ENCODE measurements at places on chromosomes 7 and 10.

DNA sequence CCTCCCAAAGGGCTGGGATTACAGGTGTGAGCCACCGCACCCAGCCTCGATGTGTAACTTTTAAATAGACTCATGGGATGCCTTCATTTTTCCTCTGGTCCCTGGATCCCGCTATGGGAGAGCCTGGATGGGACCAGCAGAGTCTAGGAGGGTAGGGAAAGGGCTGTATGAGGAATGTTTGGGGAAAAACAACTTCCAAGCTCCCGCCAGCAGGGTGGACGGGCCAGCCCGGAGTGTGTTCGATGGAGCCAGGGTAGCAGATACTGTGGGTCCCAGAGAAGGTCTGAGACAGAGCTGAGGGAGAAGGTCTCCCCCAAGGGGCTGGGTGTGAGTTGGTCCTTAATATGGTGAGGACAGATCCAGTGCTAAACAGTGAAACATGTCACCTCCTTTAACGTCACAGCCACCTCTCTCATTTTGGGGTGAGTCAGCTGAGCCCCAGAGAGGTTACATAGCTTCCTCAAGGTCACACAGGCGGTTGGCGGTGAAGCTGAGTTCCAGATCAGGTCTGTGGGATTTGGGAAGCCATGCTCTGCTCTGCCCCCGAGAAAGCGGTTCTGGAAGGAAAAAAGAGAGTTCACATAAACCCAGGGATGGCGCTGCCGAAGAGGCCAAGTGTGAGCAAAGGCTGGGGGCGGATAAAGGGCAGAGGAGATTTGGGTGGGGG lies 66.4 kb downstream of the MYL10 start:
- no peak for DNase-seq

DNA sequence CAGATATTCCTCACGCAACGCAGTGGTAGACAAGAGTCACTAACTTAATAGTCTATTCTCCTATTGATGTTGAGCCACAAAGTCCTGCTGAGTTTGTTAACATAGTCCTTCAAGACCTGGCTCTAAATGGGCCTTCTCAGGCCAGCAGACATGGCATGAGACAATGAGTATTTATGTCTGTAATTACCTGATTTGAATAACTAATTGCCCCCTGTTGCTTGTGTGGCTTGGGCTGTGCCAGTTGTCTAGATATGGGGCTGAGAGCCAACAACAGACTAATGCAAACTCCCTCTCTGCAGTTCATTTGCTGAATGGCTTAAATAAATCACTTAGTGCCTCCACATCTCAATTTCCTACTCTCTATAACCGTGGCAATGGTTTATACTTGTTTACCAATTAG lies 65.5 kb upstream of the VWC2 start:
- DNase-seq: no peak

DNA sequence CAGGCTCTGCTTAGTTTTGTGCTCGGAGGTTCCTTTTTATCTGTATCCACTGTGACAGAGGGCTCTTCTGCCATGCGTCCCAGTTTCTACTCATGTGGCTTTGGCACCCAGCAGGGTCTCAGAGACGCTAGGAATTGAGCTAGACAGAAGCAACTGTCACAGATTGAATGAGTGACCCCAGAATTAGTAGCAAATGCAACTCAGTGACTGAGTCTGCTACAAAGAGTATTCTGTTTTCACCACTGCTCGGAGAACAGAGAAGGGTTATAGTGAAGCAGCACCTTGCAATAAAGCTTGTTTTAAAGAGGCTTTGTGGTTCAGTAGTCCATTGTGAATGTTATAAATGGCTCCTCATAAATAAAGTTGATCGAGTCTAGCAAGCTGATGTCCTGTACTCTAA lies 113.2 kb downstream of the DNAH11 start:
- no peak for DNase-seq

DNA sequence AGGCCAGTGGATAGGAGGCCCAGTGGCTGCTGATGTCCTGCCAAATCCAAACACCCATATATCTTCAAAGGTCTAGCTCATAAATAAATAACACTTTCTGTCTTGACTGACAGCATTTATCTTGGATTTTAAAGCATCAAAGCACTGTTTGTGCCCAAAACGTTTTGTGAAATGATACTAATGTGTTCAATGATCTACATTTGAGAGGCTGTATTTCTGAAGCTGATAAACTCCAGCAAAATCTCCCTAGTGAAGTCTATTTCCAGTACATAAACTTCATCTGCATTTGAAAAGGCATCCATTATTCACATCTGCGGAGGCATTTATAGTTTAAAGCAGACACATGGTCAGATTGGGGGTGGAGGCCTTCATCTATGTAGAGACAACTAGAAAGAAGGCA lies 276.3 kb downstream of the HPSE2 start:
- no peak for DNase-seq

DNA sequence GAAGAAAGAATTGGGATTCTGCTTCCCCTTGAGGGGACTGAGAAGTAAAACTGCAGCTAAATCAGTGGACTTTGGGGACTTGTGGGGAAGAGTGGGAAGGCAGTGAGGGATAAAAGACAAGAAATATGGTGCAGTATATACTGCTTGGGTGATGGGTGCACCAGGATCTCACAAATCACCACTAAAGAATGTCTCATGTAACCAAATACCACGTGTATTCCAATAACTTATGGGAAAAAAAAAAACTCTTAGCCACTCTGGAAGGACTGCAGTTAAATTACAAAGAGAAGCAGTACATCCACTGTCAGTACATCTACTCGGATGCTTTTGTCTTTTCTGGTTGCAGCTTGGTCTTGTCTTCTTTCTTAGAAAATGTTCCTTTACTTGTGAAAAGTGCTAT lies 27.4 kb upstream of the GOT1 start:
- no peak for DNase-seq

GRCh38 chr7:111835066-111835465 lies 272.8 kb upstream of the IMMP2L start:
- DNase-seq: no peak

GRCh38 chr7:66867198-66867790 lies 53.7 kb upstream of the TMEM248 start:
- no peak for DNase-seq

DNA sequence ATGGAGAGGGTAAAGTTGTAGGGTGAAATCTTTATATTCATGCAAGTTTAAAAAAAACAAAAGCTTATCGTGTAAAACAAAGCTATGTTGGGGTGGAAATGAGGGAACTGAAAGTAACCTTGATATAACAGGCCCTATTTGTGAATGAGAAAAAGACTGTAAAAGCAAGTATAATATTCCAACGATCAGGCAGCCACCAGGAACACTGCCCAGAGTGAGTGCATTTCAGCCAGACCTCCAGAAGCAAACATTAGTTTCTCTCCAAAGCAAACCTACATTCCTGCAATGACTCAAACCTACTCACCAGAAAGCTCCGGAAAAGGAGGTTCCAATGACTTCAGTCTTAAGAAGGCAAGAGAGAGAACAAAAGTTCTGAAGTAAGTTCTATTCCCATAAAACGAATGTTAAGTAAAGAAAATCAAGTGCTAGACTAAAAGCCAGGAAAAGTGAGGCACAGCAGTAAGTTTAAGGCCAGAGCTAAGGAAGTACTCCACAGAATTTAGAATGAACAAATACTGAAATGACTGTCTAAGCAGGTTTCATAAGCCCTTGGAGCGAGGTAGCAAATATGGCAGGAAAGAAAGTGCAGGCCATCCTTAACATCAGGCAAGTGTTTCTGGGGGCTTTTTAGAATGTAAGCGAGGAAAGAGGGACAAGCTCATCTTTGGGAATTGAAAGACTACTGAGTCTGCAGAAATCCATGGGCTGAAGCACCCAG lies 493.1 kb downstream of the XPNPEP1 start:
- DNase-seq: no peak

DNA sequence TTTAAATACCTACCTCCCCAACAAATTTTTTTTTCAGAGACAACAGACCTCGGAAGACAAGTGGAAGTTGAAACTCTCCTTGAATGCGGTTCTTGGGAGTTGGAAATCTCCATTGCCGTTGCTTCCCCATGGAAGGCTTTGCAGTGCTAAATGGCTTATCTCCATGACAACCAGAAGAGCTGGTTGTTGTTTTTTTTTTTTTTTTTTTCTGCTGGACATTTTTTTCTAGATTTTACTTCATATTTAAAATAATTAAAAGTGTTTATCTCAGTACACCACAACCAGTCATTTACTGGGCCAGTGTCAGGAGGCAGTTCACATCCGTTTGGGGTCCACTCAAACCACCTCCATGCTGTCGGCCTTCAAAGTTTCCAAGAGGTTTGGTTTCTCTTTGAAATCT lies 348.5 kb upstream of the PRKCQ start:
- DNase-seq: no peak
